Choroid plexus epithelial cell (primary cell): ENCODE measurements at places on chromosomes 2 and 18.

DNA sequence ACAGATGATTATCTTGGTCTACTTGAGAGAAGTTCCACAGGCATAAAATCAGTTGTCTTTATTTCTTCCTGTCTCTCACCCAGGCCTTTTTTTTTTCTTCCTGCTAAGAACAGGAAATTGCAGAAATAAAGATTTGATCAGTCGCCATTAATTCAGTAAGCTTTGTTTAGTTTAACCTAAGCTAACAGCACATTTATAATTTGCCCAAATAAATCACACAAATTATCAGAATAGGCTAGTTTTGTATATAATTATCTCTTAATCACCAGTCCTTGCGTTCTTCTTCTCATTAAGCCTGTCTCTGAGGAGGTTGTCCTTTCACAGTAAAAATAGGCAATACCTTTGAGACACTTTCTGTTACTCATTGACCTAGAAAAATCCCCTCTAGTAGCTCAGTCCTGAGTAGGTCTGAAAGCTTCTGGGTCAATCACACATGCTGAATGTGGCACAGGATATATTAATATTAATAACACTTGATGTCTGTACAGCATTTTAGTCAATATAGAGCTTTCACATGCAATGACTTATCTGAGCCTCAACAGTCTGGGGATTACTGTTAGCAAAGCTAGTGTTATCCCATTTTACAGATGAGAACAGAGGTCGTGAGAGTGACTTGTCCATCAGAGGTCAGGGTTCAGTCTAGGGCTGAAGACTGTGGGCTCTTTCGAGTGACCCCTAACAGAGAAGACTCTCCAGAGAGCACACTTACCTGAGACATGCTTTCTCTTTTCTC is 11.2 kb upstream of the STK17B start:
- no peak for DNase-seq

GRCh38 chr2:1010415-1010930 is 59.8 kb downstream of the SNTG2 start:
- peak; percentile 13 for DNase-seq

- no peak for DNase-seq
Measured at GRCh38 chr2:144102386-144102785, 417.5 kb downstream of the ZEB2 start.

DNA sequence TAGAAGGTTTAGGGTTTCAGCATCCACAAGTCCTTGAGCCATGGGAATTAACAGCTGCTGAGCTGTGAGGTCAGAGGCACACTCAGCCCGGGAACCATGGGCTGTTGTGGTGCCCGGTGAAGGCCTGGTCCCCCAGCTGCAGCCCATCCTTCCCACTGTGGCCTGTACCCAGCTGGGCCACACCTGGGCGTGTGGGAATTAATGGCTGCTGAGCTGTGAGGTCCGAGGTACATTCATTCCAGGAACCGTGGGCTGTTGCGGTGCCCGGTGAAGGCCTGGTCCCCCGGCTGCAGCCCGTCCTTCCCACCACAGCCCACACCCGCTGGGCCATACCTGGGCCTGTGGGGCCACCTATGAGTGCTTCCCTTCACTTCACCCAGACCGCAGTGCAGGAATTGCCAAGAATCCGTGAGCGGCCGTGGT is 25.2 kb downstream of the TMEM18 start:
- no peak for DNase-seq
